Foreskin keratinocyte (primary cell): ENCODE measurements at places on chromosomes 3 and 15. TPM values are rescaled to one million over a fixed set of nuclear protein-coding genes. Genes with fewer than 3 reads are reported as not detected.

The PPP1R14D gene
- not detected in 2 replicates for total RNA-seq

The OIP5 gene
- 13.0 and 15.8 TPM in 2 replicates for total RNA-seq

GRCh38 chr15:33191591-33191990, 2.9 kb downstream of the FMN1 start:
- DNase-seq, result peak; percentile 30

DNA sequence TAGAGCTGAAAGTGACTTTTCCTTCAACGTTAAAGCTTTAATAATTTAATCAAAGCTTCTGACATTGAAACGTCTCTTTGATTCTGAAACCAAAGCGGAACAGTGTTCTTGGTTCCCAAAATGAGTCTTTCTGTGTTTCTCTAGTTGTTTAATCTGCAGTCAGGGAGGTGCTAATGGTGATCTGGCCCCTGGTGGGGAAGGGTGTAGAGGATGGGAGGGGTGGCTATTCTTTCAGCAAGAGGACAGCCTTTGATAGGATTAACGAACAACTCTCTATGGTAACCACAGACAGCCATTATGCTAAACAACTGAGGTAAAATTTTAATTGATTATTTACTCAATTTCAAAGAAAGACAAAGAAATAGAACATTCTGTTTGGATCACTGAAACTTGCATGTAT, 79.9 kb upstream of the CADPS start:
- no peak for DNase-seq

DNA sequence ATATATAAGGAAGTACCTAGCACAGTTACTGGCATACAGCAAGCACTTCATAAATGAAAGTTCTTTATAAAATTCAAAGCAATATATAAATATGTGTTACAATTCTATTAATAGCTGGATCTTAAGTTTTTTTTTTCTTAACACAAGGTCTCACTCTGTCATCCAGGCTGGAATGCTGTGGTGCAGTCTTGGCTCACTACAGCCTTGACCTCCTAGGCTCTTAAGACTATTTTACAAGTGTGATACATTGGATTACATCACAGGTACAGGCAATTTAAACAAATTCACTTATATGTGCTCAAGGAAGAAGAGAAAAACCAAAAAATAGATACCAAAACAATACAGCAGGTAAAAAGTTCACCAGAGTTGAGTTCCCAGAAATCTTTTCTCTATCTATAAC, 60.6 kb downstream of the ZNF280D start:
- DNase-seq, result no peak
